ENCODE measurements at places on chromosomes 12 and 14.
A peak's percentile ranks its signal among the peaks of the same experiment; 100 is the strongest.

GRCh38 chr14:95299271-95299670 lies 20.4 kb downstream of the CLMN start:
- DNase-seq, result no peak

DNA sequence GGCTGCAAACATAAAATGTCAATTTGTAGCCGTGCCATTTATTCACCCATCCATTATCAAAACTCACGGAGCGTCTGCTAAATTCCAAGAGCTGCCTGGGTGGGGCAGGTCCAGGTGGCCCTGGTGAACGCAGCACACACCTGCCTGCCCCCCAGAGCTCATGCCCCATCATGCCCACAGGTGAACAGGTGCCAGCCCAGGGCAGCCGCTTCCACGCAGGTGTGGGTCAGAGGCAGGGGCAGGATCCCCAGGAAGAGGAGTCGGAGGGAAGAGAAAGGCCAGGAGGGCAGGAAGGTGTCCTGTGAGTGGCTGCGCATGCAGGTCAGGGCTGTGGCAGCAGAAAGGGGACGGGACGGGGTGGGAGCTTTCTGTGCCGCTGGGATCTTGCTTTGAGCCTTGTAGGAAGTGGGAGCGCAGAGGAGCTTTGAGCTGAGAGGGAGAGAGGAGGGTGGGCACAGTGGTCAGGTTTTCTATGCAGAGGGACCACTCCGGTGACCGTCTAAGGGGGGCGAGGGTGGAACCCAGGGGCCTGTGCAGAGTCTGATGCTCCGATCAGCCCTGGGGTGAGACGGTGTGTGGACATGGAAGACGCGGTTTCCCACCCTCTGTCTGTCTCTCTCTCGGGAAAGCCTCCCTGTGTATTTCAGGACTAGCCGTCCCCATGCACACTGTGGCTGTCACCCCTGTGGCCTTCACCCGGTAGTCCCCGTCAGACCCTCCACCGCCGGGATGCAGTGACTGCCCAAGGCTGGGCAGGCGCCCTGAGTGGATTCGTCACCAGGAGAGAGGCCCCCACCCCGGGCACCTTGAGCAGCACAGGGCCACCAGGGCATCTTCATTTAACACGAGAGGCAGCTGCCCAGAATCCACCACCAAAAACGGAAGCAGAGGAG lies 26.7 kb downstream of the GALNT9 start:
- no peak for DNase-seq

DNA sequence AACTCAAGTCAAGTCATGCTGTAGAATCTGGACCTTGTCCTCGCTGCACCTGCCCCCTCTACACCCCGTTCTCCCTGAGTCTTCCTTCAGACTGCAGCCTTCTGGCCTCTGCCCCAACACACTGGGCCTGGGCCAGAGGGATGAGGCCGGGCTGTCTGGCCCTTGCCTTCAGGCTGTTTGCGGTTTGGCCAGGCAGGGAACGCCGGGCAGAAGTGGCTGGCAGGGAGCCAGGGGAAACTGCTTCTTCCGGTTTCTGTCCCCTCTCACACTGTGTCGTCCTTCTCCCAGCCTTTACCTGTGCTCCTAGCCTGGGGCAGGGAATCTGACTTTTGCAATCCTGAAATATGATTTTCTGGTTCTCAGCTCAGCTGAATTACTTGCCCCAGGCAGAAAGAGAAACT lies 13.5 kb downstream of the DGLUCY start:
- DNase-seq, result no peak

- DNase-seq, result no peak
Observed at GRCh38 chr12:26135010-26135420, 10.2 kb upstream of the BHLHE41 start.

DNA sequence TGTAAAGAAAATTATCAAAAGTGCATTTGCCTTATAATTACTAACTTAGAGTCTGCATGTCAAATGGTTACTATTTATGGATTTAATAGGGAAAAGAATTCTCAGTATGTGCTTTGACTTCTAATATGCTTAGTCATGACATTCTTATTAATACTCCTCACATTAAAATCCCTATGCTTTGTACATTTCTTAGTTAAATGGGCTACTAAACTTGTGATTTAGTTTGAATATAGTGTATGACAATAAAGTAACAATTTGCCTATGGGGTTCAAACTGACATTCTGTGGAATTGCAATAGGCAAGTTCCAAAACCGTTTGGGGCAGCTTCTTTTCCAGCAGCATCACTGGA lies 361.9 kb upstream of the TMTC1 start:
- DNase-seq, result no peak

DNA sequence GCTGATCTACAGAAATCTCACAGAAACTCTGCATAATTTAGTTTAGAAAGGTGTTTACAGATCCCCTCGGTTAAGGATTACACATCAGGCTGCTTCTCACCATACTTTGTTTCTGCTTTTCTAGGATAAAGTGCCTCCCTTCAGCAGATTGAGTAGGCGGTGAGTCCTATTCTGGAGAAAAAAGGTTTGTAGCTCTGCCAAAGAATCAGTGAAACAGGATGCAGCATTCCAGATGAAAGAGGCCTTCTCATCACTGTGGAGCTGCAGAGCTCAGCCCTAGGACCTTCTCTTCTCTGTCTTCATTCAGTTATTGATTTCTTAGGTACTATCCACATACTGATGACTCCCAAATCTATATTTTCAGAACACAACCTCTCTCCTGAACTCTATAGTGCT lies 155.5 kb upstream of the KRR1 start:
- DNase-seq, result peak; percentile 35

Measured in BJ (cell line).